ENCODE measurements at places on chromosomes 11 and 22.
A peak's percentile ranks its signal among the peaks of the same experiment; 100 is the strongest.

GRCh38 chr22:48872271-48873190 is 955.1 kb downstream of the BRD1 start:
- no peak for DNase-seq

GRCh38 chr11:102314784-102315183 is 2.5 kb upstream of the BIRC3 start:
- DNase-seq = no peak

DNA sequence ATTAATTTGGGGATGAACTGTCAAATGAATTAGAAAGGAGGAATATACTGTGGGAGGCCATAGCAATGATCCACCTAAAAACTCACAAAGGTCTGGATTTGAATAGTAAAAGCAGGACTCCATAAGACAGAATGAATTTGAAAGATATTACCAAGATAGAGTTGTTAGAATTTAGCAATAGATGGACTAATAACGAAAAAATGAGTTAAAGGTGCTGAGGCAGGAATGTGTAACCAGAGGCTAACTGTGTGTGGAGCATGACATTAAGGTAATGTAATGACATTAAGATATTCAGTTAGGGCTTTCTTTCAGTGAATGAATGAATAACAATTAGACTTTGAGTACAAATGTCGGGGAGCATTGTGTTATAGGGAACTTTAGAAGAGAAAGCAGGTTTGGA is 51.3 kb downstream of the AASDHPPT start:
- no peak for DNase-seq

- no peak for DNase-seq
Measured at GRCh38 chr11:95086151-95086550, 3.5 kb upstream of the ENDOD1 start.

GRCh38 chr11:120239713-120240640 is at the start of gene POU2F3:
TSS of gene POU2F3 (plus strand) at chr11:120240140. CDS start at chr11:120240344, 204 bp downstream.
- no peak for DNase-seq

DNA sequence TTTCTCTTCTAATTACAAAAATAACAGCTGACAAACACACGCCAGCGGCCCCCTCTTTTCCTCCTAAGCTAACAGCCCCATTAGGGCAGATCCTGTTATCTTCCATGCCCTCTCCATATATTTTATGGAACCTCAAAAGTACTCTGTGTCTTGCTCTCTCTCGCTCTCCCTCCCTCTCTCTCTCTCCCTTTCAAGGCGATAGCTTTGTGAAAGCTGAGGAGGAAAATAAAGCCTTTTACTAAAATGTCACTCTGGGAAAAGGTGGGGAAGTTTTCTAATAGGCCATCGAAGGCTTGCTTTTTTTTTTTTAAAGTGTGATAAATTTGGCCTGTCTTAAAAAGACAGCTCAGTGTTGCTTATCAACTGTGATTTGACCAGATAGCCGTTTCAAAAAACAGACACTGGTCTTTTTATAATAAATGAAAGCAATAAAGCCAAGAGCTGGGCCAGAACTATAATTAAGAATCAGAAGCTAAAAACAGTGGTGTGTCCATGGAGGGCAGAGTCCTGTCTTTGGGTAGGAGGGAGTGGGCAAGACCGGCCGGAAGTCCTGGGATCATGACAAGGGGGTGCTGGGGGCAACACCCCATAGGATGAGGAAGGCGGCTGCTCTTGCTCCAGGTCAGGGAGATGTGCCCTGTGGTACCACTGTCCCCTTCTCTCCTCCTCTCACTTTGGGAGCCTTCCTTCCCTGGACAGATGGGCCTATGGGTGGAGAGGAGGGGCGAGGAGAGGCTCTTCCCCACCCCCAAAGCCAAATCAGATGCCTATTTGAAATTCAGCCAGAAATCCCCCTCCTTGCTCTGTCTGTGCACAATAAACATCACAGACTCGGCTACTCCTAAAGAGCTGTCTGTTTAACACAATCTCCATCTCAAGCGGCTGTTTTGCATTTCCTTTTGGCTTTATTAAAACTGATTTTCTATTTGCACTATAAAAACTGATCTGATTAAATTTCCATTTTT is 267.2 kb downstream of the BUD13 start:
- DNase-seq = peak; percentile 47

- DNase-seq = no peak
Measured at GRCh38 chr11:128920666-128921065, 22.0 kb downstream of the TP53AIP1 start.

DNA sequence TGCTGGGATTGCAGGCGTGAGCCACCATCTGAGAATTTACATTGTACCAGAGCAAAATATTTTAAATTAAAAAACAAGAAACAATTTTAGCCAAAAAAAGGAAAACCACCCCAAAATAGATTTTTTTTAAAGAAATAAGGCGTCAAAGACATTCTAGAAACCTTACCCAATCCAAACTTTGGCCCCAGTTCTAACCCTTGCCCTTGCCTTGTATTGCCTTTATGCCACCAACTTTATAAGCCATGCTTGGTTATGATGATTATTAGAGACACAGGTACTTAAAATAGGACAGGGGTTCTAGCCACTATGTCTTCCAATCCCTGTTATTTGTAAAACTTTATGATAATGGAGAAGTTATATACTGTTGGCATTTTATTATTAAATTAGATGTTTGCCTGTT is 11.8 kb downstream of the C11orf54 start:
- DNase-seq = no peak

DNA sequence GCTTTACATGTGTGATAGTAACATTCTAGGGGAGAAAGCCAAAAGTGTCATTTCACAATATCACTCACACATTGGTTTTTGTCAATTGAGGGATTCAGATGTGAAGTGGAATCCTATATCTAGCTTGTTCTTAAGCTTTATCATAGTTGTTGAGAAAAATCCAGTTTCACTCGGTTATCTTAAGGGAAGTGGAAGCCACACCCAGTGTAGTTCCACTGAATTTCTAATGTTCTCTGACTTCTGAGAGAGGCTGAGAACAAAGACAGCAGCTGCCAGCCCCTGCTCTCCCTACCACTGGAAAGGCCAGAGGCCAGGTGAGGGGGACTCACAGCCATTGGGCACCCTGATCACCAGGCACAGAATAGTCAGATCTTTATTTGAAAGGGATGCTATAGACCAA is 53.7 kb downstream of the THAP12 start:
- DNase-seq = no peak

DNA sequence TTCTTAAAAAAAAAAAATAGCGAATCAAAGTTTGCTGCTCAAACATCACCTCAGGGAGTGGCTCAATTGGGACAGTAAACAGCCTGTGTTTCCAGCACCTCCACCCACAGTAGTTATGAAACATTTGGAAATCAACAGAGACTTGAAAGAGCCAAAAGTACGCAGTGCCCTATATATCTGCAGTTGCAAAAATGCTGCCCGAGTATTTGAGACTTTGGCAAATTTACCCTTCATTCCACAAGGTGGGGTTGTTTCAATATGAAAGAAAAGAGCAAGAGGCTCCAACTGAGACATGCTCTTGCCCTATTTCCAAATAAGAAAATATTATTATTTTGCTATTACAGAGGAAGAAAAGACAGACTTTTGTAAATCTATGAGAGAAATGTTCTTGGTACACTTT is 851.1 kb upstream of the RAG2 start:
- no peak for DNase-seq

DNA sequence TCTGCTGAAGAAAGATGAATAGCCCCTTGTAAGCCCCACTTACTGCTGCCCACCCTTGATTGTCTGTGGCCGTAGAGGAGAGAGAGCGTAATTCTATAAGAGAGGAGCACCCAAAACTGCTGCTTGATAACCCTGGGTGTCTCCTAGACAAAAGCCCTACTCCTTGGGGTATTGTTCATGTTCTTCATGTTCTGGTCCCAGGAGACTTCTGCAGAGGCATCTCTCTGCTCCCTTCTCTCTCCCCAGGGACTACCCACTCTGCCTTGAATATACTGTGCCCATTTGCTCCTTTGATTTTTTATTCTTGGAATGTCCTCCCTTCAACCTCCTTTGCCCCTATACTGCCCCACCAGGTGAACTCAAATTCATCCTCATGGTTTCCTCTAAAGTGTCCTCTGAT is 417.8 kb upstream of the CADM1 start:
- no peak for DNase-seq
